Cerebellar nuclear complex (tissue), 1 donor: ENCODE measurements at places on chromosomes 13 and 19.

GRCh38 chr19:51137792-51138425 lies 4.2 kb upstream of the SIGLEC7 start:
- no peak for DNase-seq

- no peak for DNase-seq
Measured at GRCh38 chr19:31140717-31141116, 208.5 kb downstream of the TSHZ3 start.

- DNase-seq, result no peak
Measured at GRCh38 chr19:18853755-18854427, 22.1 kb downstream of the UPF1 start.

- DNase-seq, result no peak
Measured at GRCh38 chr13:44267980-44268379, 105.6 kb upstream of the SERP2 start.

DNA sequence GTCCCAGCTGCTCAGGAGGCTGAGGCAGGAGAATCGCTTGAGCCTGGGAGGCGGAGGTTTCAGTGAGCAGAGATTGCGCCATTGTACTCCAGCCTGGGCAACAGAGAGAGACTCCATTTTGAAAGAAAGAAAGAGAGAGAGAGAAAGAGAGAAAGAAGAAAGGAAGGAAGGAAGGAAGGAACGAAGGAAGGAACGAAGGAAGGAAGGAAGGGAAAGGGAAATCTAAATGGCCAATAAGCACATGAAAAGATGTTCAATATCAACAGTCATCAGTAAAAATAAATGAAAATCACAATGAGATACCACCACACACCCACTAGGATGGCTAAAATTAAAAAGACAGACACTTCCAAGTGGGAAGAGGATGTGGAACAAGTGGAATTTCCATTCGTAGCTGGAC lies 19.7 kb downstream of the FXYD5 start:
- no peak for DNase-seq

- no peak for DNase-seq
Measured at GRCh38 chr13:96822895-96823294, 171.4 kb downstream of the OXGR1 start.

DNA sequence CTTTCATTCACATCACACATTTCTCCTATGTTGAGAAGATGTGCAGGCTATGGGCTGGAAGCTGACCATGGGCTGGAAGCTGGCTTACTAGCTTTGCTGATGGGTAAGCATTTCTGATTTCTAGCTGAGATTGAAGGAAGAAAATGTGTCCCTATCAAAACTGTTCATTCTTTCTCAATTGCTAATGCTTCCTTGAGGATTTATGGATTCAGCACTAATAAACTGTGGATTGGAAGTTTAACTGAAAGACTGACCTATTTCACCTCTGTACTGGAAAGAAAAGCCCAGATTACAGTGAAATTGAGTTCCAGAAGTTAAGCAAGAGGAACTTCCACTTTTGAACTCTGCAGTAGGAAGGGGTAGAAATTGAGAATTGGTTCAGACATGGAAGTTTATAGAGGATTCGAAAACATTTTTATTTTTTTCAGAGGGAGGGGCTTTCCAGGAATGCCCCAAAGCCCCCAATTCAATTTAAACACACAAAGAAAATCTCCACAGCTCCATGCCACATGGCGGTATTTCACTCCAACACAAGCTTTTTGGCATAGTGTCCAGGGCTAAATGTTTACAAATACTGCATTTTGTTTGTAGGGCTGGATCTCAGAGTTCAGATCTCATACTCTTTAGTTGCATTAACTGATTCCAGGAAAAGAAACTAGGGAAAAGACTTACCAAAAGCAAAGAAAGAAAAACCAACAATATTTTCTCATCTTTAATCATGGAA lies 61.2 kb upstream of the ARGLU1 start:
- DNase-seq, result no peak

DNA sequence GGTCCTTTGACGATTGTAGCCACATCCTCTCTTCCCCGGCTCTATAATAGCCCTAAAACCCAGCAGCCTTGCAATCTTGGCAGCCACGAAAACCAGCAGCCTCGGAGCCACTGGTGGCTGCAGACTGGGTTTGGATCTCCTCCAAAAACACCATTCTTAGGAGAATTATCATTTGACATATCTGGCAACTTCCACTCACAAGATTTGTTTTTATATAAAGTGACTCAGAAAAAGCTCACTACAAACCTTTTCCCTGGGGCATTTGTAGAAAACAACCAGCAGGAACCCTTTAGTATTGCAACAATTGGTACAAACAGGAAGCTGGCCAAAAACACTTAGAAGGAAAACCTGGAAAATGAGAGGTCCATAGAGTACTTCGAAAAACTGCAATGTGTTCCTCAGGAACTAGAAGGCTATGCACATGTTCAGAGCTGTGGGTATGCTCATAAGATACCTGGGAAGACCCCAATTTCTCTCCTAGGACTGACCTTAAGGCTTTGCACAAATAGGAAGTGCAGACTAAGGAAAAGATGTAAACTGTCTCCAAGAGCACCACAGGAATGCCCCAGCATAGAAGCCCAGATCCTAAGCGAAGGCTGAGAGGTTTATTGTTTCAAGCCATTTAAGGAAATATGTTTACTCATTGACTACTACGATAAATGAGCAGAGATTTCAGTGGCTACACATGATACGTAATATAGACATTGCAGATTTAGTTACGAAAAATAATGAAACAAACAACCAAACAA lies 71.2 kb downstream of the MYO16 start:
- DNase-seq, result no peak

DNA sequence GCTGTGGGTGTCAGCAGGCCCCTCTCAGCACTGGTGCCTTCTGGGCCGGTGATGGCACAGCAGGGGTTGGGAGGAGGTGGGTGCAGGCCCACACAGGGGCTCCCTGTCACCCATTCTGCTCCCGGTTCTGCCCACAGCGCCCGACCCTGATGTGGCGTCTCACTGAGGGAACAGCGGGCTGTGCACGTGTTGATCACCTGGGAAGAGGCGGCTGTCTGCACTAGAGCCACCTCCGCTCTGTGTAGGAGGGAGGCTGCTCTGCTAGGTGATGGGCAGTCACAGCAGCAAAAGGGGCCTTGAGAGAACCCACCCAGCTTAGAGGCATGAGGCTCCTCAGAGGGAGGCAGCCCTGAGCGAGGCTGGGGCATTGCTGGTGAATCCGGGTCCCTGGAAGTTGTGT lies 39.2 kb upstream of the TUBGCP3 start:
- DNase-seq, result no peak

GRCh38 chr19:45701676-45702075 lies 9.2 kb downstream of the QPCTL start:
- no peak for DNase-seq

DNA sequence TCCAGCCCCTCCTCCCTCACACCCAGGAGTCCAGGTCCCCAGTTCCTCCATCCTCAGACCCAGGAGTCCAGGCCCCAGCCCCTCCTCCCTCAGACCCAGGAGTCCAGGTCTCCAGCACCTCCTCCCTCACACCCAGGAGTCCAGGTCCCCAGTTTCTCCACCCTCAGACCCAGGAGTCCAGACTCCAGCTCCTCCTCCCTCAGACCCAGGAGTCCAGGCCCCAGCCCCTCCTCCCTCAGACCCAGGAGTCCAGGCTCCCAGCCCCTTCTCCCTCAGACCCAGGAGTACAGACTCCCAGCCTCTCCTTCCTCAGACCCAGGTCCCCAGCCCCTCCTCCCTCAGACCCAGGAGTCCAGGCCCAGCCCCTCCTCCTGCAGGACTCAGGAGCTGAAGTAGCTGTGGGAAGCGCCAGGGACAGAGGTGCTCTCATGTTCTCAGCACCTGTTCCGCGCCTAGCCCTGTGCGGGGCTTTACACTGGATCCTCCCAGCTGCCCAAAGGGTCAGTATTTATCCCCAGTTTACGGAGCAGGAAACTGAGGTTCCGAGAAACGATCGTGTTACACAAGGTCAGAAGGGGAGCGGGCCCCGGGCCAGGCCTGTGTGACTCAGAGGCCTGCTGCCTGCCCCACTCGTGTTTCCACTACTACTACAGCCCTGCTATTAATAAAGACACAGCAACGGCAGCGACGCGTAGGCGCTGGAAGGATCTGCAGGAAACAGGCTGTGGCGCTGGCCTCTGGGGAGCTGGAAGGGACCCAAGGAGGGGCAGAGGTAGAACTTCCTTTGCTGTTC lies 1.7 kb upstream of the SBK3 start:
- no peak for DNase-seq

GRCh38 chr13:38636761-38637160 lies 50.1 kb upstream of the FREM2 start:
- no peak for DNase-seq

DNA sequence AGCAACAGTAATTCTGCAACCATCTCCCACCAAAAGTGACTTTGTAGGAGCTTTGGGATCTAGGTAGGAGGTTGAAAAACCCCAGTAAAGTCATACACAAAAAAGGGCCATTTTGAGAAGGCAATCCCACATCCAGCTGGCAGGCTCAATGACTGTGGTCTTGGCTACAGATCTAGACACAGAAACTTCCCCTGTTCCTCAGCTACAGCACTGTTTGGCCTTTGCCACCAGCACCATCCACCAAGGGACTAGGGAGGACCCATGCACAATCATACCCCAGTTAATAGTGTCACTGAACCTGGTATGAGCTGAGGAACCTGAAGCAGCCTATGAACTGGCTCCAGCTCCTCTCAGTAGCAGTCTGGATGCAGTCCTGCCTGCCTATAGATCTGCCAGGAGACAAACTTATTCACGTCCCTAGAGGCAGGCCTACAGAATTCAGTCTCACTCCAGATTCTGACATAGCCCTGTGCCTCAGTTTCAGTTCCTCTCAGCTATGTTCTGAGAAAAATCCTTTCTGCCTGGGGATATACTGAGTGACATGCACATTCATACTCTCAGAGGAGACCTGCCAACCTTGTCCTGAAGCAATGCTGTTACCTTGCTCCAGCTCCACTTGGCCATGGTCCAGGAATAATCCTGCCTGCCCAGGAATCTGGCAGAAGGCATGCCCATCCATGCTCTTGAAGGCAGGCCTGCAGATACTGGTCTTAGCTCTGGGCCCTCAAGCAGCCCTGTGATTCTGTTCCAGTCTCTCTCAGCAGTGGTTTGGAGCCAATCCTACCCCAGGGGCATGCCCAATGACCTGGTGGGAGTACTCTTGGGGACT lies 2048.3 kb upstream of the PCDH20 start:
- no peak for DNase-seq

DNA sequence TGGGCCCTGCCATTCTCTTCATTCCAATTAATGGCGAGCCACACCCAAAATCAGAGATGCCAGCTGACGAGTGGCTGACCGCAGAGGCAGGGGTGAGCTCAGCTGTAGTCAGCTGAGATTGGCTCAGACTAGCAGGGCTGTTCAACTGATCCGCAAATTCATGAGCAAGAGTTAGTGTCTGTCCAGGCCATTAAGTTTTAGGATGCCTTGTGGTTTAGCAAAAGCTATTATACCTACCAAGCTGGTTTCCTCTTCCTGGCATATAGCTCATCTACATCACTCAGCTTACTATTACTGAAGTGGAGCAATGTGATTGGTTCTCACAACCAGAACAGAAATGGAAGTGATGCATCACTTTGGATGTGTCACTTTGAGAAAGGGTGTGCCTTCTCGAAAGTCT lies 148.7 kb downstream of the NALCN start:
- DNase-seq, result no peak

DNA sequence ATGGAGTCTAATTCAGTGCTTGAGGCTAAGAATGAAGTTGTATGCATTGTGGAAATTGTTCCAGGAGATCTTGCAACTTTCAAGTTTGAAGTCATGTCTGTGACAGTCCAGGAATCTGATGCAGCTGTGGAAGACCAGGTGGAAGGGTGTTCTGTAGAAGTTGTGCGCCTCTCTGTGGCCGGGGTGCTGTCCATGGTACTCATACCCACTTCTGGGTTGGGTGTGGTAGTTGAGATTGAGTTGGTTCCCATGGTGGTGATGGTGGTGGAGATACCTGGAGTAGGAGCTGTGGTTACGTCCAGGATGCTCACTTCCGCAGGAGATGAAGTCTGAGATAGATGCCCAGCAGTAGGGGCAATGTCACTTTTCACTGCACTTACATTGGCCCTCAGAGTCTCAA lies 44.3 kb downstream of the MUC16 start:
- DNase-seq, result no peak

- no peak for DNase-seq
Measured at GRCh38 chr19:16118489-16119033, 6.9 kb downstream of the RAB8A start.

- DNase-seq, result no peak
Measured at GRCh38 chr13:46552303-46552682, 677 bp upstream of the LRCH1 start.

- no peak for DNase-seq
Measured at GRCh38 chr13:23462815-23463559, 29.5 kb upstream of the SACS start.

DNA sequence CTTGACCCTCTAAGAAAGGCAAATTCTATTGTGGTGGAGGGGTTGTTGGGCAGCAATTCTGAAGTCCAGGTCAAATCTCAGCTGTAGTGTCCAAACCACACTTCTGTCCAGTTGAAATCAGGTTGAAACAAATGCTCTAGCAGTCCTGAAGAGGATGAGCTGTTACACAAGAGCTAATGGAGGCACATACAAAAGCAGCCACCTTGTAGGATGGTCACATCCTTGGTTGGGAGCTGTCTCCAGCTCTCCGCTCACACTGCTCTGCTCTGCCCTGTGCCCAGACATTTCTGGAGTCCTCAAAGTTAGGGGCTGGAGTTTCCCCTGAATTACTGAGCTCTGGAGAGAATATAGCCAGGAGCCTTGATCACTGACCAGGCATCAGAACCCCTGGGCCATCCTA lies 47.2 kb downstream of the GPR12 start:
- no peak for DNase-seq

- no peak for DNase-seq
Measured at GRCh38 chr13:70390968-70391367, 282.7 kb upstream of the KLHL1 start.

- no peak for DNase-seq
Measured at GRCh38 chr19:31255174-31255799, 93.9 kb downstream of the TSHZ3 start.

DNA sequence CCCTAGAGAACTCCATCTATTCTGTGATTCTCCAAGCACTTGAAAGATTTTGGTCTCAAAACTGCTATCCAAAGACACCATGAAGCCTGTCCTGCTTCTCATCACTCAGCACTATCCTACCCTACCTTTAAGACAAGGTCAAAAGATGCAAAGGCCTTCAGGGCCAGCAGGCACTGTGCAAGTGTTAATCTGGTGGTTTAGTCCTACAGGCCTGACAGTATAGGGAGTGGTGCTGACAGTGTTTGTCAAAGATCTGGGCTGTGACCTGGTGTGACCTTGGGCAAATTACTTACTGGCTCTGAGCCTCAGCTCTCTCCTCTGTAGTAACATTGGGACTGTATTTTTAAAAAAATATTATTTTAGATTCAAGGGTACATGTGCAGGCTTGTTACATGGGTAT lies 28.0 kb downstream of the SIAH3 start:
- no peak for DNase-seq

DNA sequence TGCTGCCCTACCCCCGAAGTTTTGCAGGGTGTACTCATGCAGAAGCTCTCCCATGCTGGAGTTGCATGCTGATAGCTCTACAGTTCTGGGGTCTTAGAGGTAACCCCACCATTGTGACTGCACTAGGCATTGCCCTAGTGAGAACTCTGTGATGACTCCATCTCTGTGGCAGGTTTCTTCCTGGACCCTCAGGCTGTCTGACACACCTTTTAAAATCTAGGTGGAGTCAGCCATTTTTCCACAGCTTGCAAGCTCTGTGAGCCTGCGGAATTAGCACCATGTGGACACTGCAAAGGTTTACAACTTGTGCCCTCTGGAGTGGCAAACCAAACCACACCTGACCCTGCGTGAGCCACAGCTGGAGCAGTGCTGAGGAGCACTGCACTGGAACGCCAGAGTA lies 636.2 kb upstream of the SPRY2 start:
- DNase-seq, result no peak

GRCh38 chr13:48125794-48126228 lies 30.9 kb upstream of the MED4 start:
- no peak for DNase-seq
